ENCODE measurements at places on chromosomes 16 and 17.

DNA sequence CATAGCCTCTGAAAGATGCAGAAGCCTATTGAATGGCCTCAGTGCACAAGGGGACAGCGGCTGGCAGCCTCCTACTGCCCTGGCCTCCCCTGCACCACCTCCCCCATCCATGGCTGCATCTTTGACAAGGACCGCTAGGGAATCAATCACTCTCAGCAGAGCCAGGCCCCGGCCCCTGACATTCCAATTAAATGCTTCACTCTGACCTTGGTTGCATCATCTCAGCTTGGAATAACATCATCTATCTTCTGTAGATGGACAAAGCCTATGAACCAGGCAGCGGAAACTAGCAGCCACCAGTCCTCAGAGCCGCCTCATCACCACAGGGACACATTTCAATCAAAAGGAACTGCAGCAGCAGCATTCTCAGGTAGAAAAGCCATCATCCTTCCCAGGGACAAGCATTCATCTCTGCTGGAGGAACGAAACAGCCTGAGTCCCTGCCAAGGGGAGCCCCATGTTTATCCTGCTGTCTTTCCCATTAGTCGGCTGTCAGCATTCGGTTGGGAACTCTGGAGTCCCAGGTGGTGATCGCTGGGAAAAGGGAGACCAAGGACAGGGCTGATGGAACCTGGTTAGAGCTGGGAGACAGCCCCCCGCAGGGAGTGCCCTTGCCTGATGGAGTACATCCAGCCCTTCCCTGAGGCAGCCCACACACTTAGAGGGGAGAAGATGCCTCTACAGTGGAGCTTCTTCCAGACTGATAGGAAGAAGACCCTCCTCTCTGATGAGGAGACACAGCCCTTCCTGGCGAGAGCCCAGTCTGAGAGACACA, 11.5 kb upstream of the TMEM132E start:
- no peak for DNase-seq

DNA sequence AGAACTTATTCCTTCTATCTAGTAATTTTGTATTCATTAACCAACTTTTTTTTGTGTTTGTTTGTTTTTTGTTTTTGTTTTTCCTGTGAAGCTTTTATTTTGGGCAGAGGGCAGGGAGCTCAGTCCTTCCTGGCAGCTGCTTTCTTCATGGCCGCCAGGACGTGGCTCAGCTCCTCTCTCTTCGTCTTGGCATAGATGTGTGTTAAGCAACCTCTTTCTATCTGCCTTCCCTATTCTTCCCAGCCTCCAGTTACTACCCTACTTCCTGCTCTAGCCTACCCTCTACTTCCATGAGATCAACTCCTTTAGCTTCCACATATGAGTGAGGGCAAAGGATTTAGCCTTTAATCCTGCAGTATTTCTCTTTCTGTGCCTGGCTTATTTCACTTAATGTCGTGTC, 8.2 kb upstream of the BRD7 start:
- DNase-seq = no peak

- no peak for DNase-seq
Measured at GRCh38 chr17:31155208-31155810, 60.5 kb downstream of the NF1 start.

- DNase-seq = no peak
Measured at GRCh38 chr17:54493691-54494090, 407.0 kb upstream of the TOM1L1 start.

GRCh38 chr17:35094902-35095301, 24.8 kb downstream of the RAD51D start:
- no peak for DNase-seq

DNA sequence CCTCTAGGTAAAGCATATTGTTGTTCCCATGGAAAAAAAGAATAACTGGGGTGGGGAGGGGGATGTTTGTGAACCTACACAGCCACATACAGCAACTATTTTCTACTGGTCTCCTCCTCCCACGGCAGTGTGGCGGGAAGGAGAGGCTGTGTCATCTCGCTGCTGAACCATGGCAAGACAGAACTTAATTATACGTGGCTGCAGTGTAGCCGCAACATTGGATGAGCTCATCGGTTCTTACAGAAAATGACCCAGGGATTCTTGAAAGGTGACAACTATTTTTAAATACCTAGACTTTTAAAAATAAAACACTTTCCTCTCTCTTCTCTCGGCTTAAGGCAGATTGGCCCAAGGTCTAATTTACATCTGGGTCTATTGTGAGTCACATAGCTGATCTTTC, 19.8 kb upstream of the TEKT3 start:
- no peak for DNase-seq

GRCh38 chr16:23748630-23749029, 6.2 kb upstream of the CHP2 start:
- no peak for DNase-seq

GRCh38 chr16:71628810-71629209, 2.8 kb downstream of the MARVELD3 start:
- no peak for DNase-seq

DNA sequence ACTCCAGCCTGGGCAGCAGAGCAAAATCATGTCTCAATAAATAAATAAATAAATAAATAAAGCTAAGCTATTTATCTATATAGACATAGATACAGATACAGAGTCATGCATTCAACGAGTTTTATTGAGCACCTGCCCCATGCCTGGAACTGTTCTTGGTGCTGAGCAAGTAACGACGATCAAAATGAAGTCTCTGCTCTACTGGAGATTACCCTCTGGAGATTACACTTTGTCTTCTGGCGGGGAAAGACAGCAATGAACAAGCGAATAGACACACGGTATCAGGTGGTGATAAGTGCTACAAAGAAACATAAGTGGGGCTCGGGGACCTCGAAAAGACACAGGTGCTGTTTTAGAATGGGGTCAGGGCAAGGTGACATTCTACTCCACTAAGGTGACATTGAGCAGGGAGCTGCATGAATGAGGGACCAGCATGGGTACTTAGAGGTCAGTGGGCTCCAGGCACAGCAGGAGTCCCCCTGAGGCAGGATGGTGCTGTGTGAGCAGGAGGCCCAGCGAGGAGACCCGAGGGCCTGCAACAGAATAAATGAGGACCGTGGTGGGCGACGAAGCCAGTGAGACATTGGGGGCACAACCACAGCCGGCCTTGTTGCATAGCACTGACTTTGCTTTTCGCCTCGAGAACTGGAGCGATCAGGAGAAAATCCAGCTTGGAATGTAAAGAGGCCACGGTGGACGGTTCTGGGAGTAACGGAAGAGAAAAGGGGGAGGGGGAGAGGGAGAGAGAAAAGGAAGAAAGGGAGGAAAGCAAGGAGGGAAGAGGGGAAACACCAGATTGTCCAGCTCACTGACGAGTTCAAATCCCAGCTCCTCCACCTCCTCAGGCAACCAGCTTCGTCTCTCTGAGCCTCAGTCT, 42.4 kb upstream of the MEAK7 start:
- no peak for DNase-seq

GRCh38 chr16:29712809-29713208, 33.0 kb downstream of the C16orf54 start:
- DNase-seq = no peak

GRCh38 chr16:22388101-22388644, 13.8 kb upstream of the CDR2 start:
- no peak for DNase-seq

DNA sequence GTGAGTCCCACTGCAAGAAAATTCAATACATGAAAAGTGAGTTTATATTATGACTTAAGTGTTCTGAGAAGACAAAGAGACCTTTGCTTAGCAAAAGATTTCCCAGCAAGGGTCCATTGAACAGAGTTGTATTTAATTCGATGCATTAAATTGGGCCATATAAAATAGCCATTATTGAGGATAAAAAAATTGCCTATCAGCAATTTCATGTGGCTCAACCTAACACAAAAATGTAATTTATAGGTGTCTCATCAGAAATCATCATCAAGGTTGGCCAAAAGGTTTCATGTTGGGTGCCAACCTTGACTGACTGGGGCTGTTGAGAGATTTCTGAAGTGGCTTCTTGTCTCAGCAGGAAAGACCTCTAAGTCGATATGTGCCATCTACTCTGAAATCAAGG, 84.8 kb upstream of the TOX3 start:
- no peak for DNase-seq

DNA sequence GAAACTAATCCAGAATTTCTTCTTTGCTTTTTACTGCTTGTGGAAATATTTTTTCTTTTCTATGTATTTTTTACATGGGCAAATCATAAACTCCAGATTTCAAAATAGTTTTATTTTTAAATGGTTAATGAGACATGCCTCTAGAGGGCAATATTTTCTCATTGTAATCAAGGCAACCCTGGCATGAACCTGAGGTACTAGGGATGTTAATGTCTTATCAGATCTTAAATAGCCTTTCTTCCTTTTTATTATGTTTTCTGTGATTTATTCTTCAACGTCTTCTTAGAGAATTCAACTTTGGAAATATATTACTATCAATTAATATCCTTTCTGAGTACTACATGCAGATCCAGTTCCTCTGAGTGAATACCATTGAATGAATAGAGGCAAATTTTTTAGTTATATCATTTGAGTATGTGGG, 324.7 kb downstream of the BCAS3 start:
- DNase-seq = no peak

DNA sequence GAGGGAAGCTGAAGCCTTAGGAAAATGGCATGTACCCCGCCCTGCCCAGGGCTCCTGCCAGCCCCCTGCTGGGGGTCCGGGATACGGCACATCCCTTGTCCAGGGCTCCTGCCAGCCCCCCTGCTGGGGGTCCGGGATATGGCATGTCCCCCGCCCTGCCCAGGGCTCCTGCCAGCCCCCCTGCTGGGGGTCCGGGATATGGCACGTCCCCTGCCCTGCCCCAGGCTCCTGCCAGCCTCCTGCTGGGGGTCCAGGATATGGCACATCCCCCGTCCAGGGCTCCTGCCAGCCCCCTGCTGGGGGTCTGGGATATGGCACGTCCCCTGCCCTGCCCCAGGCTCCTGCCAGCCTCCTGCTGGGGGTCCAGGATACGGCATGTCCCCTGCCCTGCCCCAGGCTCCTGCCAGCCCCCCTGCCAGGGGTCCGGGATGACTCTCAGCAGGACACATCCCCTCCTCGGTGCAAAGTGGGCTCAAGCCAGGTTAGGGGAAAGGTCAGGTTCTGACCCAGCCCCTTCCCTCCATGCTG, 43.2 kb downstream of the RPH3AL start:
- DNase-seq = no peak

GRCh38 chr17:55062921-55063320, 94.4 kb downstream of the STXBP4 start:
- no peak for DNase-seq

GRCh38 chr17:49640556-49640955, 37.3 kb downstream of the SPOP start:
- no peak for DNase-seq

DNA sequence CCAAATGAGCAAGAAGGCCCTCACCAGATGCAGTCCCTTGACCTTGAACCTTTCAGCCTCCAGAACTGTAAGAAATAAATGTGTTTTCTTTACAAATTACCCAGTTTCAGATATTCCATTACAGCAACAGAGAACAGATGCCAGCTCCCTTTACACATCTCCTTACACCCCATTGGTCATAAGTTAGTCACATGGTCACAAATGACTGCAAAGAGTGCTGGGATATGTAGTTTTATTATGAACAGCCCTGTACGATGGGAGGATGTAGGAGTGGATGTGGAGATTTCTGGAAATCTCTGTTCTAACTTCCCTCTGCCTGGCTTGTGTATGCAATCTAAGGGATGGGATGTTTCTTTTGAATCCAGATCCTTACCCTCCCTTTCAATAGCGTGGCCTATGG, 13.3 kb upstream of the RPL38 start:
- DNase-seq = no peak

- no peak for DNase-seq
Measured at GRCh38 chr16:73020409-73020884, 27.5 kb downstream of the ZFHX3 start.

DNA sequence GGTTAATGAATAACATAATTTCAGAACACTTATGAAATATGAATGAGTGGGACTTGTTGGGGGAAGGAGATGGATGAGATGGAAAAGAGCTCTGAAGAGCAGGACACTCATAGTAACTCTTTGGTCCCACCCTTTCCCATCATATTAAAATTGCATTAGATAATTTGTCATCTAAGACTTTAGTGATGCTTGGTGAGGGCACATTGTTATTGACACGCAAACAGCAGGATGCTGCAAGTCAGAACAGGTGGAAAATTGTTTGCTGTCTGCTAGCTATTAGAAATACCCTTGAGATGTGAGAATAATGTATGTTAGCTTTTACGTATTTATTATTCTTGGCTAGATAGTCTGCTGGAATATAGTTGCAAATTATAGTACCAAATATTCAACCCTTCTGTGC, 75.7 kb downstream of the TANC2 start:
- no peak for DNase-seq

GRCh38 chr17:55334285-55334684, 69.5 kb downstream of the HLF start:
- DNase-seq = no peak

GRCh38 chr17:57566721-57567120, 178.4 kb downstream of the CCDC182 start:
- DNase-seq = no peak

DNA sequence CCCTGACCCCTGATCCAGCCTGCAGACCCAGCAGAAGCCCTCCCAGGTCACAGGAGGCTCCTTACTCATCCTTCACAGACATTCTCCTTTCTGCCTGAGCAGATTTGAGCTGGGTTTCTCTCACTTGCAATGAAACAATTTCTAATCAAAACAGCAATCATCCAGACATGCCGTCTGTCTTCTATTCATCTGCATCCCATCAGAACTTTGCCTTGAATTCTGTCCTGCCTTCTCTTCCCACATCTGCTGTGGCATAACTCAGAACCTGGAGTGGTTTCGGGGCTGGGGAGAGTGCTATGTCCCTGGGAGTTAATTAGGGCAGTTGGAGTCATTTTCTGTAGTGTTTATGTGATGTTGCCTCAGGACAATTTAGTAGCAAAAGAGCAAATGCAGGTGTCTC, 278.6 kb downstream of the CBLN1 start:
- no peak for DNase-seq

GRCh38 chr16:72989579-72990551, 58.1 kb downstream of the ZFHX3 start:
- DNase-seq = no peak

DNA sequence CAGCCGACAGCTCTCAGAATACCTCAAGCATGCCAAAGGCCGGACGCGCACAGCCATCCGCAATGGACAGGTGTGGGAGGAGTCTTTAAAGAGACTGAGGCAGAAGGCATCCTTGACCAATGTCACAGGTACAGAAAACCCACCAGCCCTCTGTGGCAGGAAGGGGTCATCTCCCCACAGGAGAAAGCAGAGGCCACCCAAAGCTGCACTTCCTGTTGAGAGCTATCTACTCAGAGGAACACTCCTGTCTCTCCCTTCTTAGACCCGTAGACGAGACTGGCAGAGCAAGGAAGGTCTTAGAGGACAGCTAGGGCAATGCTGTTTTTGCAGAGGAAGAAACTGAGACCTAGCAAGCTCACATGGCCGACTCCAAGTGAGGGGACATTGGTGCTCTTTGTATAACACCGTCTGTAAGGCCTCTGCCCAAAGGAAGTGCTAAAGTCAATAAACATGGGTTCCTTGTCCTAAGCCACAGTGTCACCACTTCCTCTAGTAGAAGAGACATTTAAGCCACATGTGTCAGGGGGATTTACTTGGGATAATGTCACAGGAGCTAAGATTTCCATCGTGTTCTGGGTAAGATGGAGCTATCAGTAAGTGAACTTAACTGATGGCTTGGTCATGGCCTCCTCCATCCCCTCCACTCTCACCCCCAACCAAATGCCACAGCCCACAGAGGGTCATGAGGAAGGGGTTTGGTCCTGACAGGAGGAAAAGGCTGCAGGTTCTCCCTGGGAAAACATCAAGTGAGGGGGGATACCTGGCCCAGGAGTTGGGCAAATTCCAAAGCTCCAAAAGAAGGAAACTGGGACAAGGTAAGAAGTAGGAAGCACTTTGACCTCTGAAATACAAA, 9.4 kb downstream of the LPO start:
- DNase-seq = no peak

GRCh38 chr17:10729334-10730193, at the start of gene TMEM220:
Gene TMEM220, minus strand, starts transcription at chr17:10730023. Its CDS starts 172 bp downstream, at chr17:10729851.
- DNase-seq = no peak
